ENCODE measurements at places on chromosomes 7 and 10.

- DNase-seq = no peak
These were observed 5.7 kb upstream of the PLAC9 start for GRCh38 chr10:80126876-80127275.

- no peak for DNase-seq
These were observed 400.4 kb upstream of the POM121L12 start for GRCh38 chr7:52635021-52635420.

GRCh38 chr7:111030336-111030735 is 60.6 kb upstream of the LRRN3 start:
- DNase-seq = no peak

DNA sequence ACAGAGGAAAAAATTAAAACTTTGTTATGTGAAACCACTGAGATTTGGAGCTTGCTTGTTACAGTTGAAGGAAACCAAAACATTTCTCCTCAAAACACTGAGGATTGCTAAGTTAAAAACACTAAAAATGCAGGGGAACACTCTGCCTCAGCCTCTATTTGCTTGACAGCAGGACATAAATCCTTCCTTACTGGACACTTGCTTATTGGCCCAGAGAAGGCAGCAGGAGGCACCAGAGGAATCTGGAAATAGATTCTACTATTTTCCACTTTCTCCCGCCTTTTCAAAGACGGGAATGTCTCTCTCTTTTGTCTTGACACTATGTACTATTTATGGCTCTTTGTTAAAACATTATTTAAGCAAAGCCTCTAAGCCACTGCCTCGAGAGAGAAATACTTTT is 67.9 kb downstream of the MTURN start:
- no peak for DNase-seq

- no peak for DNase-seq
These were observed 175.6 kb upstream of the VWC2 start for GRCh38 chr7:49597805-49598204.

- DNase-seq = no peak
These were observed 431.7 kb upstream of the KLF6 start for GRCh38 chr10:4216726-4217125.

- no peak for DNase-seq
These were observed 153.6 kb downstream of the TMEM178B start for GRCh38 chr7:141227454-141227853.
